NCI-H510A treated with DMSO at 0.1 percent for 48 hours (cell line): ENCODE measurements at places on chromosomes 12 and 14.

GRCh38 chr12:10235761-10236631 lies 23.3 kb downstream of the GABARAPL1 start:
- DNase-seq, result peak; percentile 46

DNA sequence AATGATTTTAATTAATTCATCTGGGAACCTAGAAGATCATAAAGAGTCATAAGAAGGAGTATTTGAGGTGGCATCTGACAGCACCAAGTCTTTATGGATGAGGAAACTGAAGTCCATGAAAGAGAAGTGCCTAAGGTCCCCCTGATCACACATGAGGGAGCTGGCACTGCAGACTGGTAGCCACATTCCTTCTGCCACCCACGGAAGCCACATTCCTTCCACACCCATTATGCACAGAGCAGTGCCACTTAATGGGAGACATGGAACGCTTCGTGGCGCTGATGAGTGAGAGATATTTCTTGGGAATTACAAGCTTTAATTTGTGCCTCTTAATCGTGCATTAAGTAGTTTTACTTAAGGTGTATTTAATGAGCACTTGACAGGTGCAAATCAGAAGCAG lies 139.3 kb upstream of the NTF3 start:
- no peak for DNase-seq

- peak; percentile 98 for DNase-seq
Measured at GRCh38 chr12:113098441-113099028, 37.0 kb downstream of the RASAL1 start.

- no peak for DNase-seq
Measured at GRCh38 chr14:62674563-62675237, 370.6 kb downstream of the KCNH5 start.

GRCh38 chr12:112473056-112473455 lies 54.3 kb downstream of the PTPN11 start:
- no peak for DNase-seq

- peak; percentile 62 for DNase-seq
Measured at GRCh38 chr14:81990312-81990761, 456.7 kb upstream of the SEL1L start.

GRCh38 chr12:58765653-58766512 lies 154.4 kb downstream of the LRIG3 start:
- DNase-seq, result peak; percentile 92

DNA sequence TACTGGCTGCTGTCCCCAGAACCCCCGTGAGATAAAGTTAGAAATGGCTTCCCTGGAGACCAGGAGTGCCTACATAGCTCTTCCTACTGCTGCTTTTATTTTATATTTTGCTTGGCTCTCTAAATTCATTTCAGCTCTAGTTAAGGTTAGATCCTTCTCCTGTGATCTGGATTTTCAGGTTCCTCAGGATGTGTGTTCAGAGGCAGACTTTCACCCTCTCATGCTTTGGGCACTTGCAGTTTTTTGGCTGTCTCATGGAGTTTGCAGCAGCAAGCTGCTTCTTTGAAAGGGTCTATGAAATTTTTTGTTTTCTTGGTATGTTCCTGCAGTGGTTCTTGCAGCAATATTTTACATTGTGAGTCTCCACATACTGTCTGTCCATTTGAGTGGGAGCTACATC lies 93.3 kb downstream of the ATP23 start:
- no peak for DNase-seq

DNA sequence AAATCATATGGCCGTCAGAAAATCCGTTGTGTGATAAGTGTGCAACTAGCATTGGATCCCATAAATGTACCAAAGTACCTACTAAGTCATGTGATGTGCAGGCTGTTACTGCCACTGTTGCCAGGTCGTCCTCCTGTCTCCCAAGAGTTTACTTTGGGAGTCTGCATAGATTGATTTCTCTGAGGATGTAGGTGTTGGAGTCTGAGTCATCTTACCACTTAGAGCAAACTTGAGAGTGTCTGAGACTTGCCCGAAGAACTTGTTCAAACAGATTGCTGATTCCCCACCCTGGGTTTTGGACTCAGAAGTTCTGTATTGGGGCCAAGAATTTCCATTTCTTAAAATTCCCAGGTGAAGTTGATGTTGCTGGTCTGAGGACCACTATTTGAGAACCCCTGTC lies 11.4 kb downstream of the TMX1 start:
- no peak for DNase-seq

DNA sequence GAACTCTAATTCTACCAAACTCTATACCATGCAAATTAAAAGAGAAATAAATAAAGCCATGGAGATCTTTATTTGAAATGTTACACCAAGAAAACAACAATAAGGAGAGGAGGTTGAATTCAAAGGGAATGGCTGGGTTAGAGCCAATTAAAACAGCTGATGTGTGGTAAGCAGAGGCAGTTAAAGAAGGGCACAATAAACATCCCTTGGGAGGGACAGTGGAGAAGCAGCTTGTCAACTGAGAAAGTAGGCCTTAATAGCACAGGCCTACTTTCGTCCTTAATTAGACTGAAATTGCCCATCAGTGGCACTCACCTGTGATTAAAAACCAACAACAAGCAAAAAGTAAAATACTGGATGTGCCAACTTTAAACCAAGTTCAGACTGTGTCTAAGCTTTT lies 16.3 kb upstream of the NAV3 start:
- no peak for DNase-seq

- DNase-seq, result no peak
Measured at GRCh38 chr14:104250175-104250574, 111.8 kb downstream of the KIF26A start.

- DNase-seq, result no peak
Measured at GRCh38 chr12:131351319-131352028, 359.4 kb upstream of the SFSWAP start.

DNA sequence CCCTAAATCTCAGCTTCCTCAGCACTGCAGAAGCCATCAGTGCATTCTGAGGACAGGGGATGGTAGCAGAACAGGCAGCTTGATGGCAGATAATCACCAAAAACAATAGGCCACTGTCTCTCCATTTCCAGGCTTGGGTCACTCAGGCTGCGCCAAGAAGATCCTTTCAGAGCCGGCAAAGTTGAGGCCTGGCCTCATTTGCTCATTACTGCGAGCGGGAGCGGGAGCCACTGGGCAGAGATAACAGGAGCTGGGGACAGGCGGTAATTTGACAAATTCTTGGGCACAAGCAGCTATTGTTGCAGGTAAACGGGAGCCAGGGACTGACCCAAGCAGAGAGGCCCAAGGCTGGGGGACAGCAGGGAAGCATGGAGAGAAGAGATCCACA lies 2.1 kb downstream of the MSI1 start:
- DNase-seq, result no peak
